NCI-H226 (cell line): ENCODE measurements at places on chromosomes 11 and 22.
A peak's percentile ranks its signal among the peaks of the same experiment; 100 is the strongest.

DNA sequence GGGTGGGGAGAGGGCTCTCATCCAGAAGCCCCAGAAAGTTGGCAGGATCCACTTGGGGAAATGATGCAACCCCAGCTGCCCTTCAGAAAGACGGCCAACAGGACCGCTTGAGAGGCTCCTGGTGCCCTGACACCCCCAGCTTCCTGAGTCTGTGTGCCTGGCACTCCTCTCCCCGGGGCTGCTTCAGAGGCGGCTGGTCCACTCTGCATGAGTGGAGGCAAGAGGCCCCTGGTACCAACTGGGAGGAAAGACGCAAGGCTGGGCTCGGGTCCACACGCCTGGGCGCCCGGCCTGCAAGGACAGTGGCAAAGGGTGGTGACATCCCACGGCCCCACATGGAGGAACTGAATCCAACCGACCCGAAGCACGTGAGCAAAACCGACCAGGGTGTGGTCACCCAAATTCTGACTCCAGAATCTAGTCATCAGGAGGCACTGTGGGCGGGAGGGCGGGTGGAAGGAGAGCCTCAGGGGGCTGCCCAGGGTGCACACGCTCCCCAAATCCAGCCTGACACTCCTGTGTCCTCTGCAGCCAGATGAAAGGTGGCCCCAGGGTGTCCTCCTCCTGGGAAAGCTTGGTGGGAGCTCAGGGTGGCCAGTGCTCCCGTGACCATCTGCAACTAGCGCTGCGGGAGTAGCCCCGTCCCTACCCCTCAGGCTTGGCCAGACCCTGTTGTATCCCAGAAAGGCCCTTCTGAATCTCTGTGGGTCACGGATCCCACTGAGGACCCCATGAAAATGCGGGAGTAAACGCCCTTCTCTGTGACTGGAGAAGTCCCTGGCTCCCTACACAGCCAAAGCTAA is 3.7 kb downstream of the RNH1 start:
- peak; percentile 93 for DNase-seq

- no peak for DNase-seq
Observed at GRCh38 chr11:93988455-93988854, 32.7 kb upstream of the HEPHL1 start.

GRCh38 chr11:60485987-60486386 is 6.6 kb upstream of the MS4A12 start:
- DNase-seq = no peak

DNA sequence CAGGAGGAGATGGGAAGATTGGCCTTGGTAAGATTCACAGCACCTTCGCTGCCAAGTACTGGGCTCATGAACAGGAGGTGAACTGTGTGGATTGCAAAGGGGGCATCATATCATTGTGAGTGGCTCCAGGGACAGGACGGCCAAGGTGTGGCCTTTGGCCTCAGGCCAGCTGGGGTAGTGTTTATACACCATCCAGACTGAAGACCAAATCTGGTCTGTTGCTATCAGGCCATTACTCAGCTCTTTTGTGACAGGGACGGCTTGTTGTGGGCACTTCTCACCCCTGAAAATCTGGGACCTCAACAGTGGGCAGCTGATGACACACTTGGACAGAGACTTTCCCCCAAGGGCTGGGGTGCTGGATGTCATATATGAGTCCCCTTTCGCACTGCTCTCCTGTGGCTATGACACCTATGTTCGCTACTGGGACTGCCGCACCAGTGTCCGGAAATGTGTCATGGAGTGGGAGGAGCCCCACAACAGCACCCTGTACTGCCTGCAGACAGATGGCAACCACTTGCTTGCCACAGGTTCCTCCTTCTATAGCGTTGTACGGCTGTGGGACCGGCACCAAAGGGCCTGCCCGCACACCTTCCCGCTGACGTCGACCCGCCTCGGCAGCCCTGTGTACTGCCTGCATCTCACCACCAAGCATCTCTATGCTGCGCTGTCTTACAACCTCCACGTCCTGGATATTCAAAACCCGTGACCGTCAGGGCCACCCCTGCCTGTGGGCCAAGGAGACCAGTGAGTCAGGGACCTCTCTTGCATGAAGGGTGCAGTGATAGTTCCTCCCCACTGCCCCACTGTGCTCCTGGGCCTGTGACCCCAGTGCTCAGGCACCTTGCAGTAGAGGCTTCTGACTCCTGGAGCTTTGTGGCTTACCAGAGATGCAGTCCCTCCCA is 83.6 kb downstream of the BCR start:
- no peak for DNase-seq

- DNase-seq = no peak
Observed at GRCh38 chr22:42321908-42322561, 51.6 kb upstream of the TCF20 start.

DNA sequence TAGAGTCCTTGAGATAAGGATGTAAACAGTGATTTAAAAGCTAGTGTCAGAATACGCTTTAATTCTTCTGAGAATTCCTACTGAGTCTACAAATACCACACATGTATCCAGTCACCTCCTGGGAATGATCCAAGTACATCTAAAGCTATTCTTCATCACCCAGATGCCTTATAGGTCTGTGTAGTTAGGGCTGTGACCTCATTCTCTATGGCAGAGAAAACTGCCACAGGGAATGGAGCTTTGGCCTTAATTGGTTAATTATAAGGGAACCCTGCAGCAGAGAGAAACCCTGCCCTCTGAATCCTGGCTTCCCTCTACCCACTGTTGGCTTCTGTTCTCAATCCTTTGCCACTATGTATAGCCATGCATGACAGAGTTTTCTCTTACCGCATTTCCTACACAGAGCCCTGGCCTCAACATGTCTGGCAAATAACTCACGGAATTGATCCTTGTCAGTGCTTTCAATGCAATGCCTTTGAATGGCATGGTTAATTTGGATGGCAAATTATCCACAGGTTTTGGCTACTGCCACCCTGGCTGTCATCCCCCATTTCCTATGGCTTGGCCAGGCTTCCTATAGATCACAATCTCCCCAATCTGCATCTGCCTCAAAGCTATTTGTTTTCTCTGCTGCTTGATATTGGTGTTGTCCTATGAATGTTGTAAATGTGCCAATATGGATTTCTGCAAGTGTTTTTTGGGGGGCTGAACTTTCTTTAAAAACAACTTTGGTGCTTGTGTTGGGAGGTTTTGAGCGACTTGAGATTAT is 2.9 kb downstream of the DIXDC1 start:
- DNase-seq = peak; percentile 47

GRCh38 chr11:2521733-2522630 is 77.2 kb downstream of the KCNQ1 start:
- no peak for DNase-seq

- peak; percentile 70 for DNase-seq
Observed at GRCh38 chr11:10885703-10886363, 28.0 kb upstream of the ZBED5 start.

GRCh38 chr22:32327066-32327465 is 30.6 kb upstream of the RFPL3 start:
- no peak for DNase-seq

DNA sequence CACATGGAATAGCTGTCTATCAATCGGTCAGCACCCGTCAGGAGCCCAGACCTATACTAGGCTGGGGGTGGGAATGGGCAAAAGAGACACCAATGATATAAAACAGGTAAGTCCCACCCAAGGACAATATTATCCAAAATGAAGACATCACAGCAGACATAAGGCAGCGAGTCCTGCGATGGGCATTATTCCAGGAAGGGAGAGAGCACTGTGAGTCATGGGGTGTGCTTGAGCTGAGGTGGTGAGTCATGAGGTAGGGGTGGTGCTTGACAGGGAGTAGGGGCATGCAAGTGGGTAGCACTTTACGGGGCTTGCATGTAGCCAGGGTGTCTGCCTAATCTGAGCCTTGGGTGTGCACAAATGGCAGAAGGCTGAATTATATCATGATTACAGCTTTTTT is 605.0 kb upstream of the CADM1 start:
- peak; percentile 48 for DNase-seq

GRCh38 chr11:44088871-44089270 is 6.6 kb upstream of the EXT2 start:
- DNase-seq = no peak
